ENCODE measurements at places on chromosomes 6 and 20.

DNA sequence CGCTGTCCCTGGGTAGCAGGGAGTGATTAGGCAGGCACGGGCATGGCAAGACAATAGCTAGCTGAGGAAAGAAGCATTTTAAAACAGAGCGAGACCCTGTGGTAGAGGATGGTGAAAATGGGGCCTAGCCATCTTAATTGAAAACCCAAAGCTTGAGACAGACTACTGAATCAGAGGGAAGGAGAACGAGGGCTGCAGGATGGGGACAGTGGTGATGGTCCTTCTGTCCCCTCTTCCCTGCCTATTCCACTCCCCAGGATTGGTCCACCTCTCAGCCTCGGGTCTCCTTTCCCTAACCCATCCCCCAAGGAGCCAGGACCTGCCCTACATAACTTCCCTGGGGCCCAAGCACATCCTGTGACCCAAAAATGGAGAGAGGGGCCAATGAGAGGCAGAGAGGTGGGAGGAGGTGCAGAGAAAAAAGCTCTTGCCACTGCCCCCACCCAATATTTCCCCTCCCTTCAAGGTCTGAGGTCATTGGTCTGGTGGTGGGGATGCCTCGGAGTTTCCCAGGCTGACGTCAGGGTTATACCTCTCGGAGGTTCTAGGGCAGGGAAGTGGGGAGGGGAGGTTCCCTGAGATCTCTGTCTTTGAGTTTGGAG lies 884 bp upstream of the CUTA start:
- peak; percentile 39 for DNase-seq

GRCh38 chr6:165223736-165224135 lies 85.7 kb downstream of the C6orf118 start:
- DNase-seq: no peak

- DNase-seq: no peak
Observed at GRCh38 chr6:20711518-20711917, 177.3 kb downstream of the CDKAL1 start.

- DNase-seq: no peak
Observed at GRCh38 chr6:15608396-15608795, 54.4 kb downstream of the DTNBP1 start.

- DNase-seq: no peak
Observed at GRCh38 chr6:144739873-144740272, 454.7 kb downstream of the UTRN start.

GRCh38 chr6:68975064-68975463 lies 340.0 kb downstream of the ADGRB3 start:
- no peak for DNase-seq

DNA sequence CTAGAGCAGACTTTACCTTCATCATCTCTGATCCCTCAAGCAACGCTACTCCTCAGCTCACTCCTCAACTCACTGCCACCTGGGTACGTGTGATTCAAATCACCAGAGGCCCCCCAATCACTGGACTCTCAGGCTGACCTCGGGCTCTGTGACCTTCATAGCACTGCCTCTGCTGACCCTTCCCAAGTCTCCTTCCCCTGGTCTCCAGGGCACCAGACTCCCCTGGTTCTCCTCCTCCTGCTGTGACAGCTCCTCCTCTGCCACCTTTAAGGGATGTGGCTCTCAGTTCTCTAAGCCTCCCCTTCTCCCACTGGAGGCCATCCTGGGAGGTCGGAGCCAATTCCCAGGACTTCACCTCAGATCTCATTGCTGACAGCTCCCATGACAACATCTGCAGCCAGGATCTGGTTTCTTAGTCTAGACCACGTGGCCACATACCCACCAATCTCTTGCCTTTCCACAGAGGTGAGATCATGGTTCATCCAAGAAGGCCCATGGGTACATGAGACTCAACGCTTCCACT lies 90.4 kb downstream of the NFATC2 start:
- no peak for DNase-seq

GRCh38 chr6:29255530-29255929 lies 46.0 kb upstream of the OR14J1 start:
- DNase-seq: no peak

GRCh38 chr6:35543459-35544193 lies 30.9 kb upstream of the TULP1 start:
- no peak for DNase-seq

- no peak for DNase-seq
Observed at GRCh38 chr6:89237158-89237557, 20.0 kb upstream of the GABRR1 start.

- no peak for DNase-seq
Observed at GRCh38 chr6:36187446-36187845, 9.1 kb upstream of the BRPF3 start.

GRCh38 chr20:51562332-51563173 lies 20.0 kb upstream of the NFATC2 start:
- DNase-seq: peak; percentile 14

DNA sequence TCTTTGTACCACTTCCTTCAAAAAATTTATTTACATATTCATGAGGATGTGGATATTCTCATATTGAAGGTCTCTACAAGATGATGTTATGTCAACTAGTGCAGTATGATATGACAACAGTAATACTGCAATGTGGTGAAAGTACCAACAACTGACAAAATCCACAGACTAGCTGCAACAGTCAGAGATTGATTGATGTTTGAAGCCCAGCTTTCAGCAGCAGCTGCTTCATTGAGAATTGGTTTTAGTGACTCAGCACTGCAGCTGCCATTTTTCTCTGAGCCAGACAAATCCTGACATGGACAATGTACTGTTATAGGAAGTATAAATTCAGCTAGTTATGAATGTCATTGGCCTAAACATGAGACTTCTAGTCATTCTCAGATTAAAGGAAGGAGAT lies 53.8 kb downstream of the PKIB start:
- no peak for DNase-seq

- no peak for DNase-seq
Observed at GRCh38 chr6:30640481-30640880, 6.5 kb upstream of the C6orf136 start.

DNA sequence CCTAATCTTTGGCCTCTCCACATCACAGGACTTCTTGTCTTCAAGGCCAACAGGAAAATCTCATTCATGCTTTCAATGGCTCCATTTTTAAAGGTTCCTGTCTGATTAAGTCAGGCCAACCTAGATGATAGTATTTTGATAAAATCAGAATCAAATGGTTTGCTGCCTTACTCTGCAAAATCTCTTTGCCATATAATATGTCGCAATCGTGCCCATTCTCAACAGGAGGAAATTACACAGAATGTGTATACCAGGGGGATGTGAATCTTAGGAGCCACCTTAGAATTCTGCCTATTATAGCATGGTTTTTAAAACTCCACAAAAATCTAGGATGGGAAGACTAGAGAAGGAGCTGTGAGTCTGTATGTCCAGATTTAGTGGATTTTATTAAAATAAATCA lies 612.9 kb upstream of the MAN1A1 start:
- no peak for DNase-seq

- no peak for DNase-seq
Observed at GRCh38 chr6:30511169-30511546, 21.8 kb downstream of the HLA-E start.

GRCh38 chr20:21522481-21523280 lies 8.8 kb upstream of the NKX2-2 start:
- no peak for DNase-seq

- DNase-seq: no peak
Observed at GRCh38 chr6:5606546-5606945, 345.2 kb downstream of the FARS2 start.
